ENCODE measurements at places on chromosomes 3 and 15.
A peak's percentile ranks its signal among the peaks of the same experiment; 100 is the strongest.

DNA sequence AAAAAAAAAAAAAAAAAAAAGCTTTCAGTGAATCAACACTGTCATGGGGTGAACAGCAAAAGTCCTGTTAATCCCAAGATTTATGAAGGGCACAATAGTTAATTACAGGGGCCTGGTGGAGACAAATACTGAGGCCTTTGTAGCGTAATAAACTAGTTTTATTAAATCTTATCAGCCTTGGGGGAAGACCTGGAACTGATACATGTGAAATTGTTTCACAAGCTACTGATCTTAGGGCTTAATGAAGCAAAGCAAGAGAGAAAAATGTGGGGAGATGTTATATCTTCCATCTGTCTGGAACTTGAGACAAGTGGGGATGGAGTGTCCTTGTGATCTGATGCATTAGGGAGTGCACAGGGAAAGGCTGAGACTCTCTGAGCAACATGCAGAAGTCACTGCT lies 47.9 kb upstream of the OSBPL11 start:
- DNase-seq: no peak

GRCh38 chr3:130905551-130905950 lies 11.7 kb downstream of the ATP2C1 start:
- no peak for DNase-seq

DNA sequence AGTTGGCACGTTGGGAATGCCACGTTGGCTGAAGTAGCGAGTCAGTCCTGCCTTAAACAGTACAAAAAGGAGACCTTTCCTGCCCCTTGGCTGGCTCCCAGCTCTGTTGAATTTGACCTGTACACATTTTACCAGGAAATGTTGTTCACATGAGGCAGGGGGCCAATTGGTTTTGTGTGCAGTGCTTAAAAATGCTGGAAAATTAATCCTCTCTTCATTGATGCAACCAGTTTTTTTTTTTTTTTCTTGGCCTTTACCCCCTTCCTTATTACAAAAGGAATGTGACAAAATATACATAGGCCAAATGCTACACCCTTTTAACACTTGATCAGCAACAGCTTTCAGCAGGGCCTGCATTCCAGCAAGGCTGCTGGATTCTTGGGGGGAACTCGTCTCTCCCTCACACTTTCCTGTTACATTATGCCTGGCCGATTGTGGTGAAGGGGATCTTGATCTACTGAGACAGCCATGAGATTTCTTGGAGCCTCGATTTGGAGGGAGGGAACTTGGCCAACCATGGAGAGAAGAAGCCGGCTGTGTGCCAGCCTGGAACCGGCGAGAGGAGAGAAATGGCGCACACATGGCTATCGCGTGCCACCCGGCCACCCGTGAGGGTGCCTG lies 93.1 kb downstream of the DNASE1L3 start:
- DNase-seq: no peak

DNA sequence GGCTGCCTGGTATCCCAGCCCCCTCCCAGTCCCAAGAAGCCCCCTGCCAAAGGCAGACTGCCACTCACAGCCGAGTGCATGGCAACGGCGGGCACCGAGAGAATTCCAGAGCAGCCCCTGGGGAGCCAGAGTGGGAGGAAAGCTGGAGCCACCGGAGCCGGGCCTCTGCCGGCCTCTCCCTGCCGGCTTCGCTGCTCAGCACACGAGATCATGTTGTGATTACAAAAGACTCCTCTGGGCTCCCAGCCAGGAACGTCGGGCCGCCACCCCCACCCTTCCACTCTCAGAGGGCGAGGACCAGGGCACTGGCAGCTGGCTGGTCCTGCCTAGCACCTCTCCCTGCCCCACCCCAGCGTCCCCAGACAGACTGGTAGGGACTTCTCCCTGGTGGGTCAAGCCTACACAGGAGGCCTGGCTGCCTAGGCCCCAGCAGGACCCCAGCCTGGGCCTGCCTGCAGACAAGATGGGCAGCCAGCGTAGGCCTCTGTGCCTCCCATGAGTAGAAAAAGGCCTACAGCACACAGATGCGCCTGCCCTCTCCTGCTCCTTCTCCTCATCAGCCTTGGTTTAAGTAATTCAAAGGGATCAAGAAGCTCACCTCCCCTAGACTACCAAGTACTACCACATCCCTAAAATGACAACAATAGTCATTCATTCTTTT lies at the start of gene CCDC9B:
Gene CCDC9B, minus strand, starts transcription at position 200 of the 661 bp plus-strand sequence. Its CDS starts 120 bp downstream, at position 80.
- DNase-seq: peak; percentile 92

DNA sequence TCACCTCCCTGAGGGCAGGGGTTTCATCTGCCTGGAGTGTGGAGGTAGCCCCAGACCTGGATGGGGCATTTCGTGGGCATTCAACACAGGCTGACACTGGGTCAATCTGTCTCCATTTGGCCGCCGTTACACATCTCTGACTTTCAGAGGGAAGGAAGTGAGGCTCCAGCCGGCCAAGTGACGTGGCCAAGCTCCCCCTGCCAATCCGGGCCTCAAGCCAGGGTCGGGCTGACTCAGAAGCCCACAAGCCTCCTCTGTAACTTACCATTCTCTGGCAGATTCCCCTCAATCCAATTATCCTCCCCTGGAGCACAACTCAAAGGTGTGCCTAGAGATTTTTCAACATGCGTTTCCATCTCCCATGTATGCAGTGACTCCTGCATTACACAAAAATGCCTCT lies 227.6 kb downstream of the KLF13 start:
- DNase-seq: peak; percentile 6

GRCh38 chr3:65776081-65776480 lies 262.6 kb downstream of the MAGI1 start:
- DNase-seq: no peak

GRCh38 chr3:34886443-34886842 lies 752.9 kb upstream of the ARPP21 start:
- DNase-seq: no peak

DNA sequence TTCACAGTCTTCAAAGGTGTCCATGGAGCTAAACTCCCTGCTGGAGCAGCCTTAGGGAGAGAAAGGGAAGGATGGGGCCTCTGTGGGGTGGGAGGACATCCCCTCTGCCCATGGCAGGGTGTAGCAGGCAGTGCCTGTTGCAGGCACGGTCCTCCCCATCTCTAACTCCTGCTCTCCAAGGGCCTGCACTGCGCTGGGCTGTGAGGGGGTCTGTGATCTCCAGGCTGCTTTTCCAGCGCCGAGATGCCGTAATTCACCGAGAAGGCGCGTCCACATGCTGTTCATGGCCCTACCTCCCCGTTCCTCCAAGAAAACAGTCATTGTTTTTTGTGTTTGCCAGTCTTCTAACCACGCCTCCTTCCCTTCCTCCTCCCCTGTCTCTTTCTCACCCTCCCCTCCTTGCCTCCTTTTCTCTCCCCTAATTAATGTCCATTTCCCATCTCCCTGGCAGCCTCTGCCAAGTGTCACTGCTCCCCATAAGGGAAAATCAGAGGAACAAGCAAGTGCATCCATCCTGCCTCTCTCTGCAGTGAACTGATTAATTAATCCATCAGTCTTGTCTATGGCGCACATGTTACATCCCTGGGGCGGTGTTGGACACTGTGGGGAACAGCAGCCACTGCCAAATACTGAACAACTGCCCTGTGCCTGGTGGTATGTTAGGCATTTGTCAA lies 17.7 kb upstream of the LAMP3 start:
- DNase-seq: no peak

DNA sequence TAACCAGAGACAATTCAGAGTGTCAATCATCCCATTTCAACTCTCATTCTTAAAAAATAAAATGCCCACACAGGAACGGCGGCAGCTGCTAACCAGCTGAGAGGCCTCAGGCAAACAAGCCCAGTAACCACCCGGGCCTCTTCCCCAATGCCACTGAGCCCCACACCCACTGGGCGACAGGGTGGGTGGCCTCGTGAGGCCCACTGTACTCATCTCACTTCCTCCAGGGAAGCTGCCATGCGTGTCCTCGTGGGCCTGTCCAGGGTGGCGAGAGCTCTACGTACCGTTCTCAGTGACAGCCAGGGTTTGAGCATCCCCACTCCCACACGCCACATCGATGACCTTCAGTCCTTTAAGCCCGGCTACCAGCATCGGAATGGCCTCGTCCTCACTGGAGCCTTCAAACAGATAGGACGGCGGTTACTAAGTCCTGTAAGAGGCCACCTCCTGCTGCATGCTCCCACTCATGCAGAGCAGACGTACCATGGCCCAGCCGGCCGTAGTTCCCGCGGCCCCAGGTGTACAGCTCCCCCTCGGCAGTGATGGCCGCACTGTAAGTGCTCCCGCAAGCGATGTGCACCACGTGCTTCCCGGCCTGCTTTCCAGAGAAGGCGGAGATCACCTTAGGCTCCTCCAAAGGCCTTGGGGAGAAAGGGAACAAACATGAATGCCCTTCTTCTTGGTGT lies 56.5 kb downstream of the HERC2 start:
- no peak for DNase-seq

- DNase-seq: no peak
Measured at GRCh38 chr3:94709249-94709902, 646.5 kb downstream of the NSUN3 start.

GRCh38 chr3:142577696-142578328 lies 721 bp downstream of the ATR start:
- no peak for DNase-seq

- DNase-seq: no peak
Measured at GRCh38 chr15:50977162-50977561, 68.7 kb downstream of the AP4E1 start.

DNA sequence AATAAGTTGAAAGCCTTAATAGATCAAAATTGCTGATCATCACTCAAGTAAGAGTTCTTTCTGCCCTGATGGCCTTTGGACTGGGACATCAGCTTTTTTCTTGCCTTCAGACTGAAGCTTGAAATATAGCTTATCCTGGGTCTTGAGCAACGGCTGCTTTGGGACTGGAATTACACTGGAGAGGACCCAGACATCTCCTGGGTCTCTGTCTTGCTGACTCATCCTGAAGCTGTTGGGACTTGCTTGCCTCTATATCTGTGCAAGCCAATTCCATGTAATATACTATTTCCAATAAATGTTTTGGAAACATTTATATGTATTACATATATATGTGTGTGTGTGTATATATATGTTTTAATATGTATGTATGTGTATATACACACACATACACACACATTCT lies 260.2 kb downstream of the PDZRN3 start:
- peak; percentile 17 for DNase-seq

- DNase-seq: peak; percentile 72
Measured at GRCh38 chr3:137970914-137971831, 38.8 kb upstream of the CLDN18 start.

GRCh38 chr15:36161771-36162212 lies 417.6 kb upstream of the CDIN1 start:
- no peak for DNase-seq

DNA sequence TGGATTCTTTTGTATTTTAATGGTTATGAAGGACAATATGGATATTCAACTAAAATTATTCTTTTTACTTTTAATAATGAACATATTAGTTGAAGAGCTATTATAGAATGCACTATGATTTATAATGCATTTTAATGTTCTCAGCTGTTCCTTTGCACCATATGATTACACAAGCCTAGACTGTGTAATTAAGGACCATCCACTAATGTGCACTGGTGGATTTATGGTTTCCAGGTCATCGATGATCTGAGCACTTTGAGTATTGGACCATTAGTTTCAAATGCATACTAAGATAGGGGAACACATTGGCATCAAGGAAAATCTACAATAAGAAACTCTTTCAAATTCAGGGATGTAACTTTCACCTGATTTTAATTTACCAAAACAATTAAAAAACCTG lies 16.8 kb downstream of the LRRN1 start:
- no peak for DNase-seq

DNA sequence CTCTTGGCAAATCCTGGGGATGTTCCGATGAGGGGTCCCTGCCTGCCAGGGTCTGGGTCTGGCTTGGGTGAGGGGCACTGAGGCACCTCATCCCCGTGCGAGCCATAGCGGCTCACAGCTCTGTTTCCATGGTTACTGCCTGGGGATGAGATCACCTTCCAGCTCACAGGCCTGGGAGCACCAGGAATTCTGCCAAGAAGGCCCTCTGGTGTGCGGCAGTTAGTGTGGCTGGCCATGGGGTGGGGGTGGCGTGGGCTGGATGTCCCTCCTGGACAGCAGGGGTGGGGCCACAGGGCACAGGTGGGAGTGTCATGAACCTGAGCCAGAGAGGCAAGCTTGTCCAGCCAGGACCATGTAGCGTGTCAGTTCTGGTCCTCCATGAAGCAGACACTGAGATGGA lies 22.1 kb upstream of the PRR23E start:
- peak; percentile 39 for DNase-seq

DNA sequence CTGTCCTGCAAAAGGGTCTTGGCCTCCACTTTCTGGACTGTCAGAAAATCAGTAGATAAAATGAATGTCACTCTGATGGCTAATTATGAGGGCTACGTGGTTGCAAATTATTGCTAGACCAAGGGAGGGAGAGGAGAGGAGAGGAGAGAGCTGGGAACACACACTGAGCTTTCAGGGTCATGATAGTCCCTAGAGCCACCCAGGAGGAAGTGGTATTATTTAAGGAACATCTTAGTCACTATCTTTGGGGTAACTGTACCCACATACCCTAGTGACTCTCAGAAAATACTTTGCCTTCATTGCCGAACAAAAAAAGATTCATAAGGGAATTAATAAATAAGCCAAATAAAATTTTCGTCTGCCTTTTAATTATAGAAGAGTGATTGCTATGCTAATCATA lies 642.3 kb upstream of the CFAP20DC start:
- DNase-seq: no peak

GRCh38 chr3:38375488-38376097 lies 29.0 kb downstream of the XYLB start:
- no peak for DNase-seq

DNA sequence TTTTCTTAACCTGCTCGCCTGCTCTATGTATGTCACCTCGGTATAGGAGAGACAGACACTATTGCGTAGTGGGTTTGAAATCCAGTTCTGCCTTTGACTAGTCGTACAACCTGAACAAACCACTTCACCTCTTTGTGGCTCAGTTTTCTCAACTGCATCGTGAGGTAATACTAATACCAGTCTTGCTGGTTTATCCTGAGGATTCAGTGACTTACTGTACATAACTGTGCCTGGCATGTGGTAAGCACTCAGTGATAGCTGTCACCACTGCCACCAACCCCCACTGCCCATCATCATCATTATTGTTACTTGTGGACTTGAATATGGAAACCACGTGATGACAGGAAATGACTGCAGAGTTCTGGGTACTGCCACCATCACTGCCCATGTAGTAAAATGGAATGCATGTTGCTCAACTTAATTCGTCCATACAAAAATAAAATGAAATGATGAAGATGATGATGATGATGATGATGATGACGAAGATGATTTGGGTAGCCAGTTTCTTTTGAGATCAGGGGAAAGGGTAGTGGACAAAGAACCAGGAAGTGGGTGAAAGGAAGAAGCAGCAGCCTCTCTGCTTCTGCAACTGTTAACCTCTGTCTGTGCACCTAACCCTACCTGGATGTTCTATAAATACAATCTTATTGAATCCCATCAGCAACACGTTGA lies 228.1 kb downstream of the FEZF2 start:
- no peak for DNase-seq

Measured in RWPE1 (cell line).